NCI-H345 (cell line): ENCODE measurements at places on chromosomes 1 and 21.

DNA sequence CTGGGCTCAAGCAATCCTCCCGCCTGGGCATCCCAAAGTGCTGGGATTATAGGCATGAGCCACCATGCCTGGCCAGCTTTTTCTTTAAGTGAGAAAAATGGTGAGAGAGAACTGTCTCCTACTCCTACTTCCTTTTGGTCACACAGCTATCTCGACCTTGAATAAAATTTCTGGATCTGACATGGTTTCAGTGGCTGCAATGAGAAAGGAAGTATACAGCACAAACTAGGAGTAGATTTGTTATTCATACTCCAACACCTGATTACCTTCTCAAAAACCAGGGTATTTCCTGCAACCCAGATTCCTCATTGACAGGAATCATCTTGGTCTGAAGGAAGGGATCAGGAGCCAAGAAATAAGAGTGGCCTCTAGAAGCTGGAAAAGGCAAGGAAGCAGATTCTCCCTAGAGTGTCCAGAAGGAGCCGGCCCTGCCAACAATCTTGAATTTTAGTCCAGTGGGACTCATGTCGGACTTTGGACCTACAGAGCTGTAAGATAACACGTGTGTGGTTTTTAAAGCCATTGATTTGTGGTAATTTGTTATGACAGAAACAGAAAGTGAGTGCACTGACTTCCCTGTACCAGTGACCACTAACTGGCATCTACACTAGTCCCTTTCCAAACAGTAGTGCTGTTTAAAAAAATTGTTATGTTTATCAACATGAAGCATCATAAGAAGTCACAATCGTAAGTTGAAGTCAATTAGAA, 516.6 kb downstream of the SMYD3 start:
- no peak for DNase-seq

- DNase-seq = no peak
Measured at GRCh38 chr21:34113842-34114241, 40.5 kb downstream of the MRPS6 start.

- DNase-seq = no peak
Measured at GRCh38 chr1:157438146-157438545, 114.2 kb downstream of the FCRL5 start.

DNA sequence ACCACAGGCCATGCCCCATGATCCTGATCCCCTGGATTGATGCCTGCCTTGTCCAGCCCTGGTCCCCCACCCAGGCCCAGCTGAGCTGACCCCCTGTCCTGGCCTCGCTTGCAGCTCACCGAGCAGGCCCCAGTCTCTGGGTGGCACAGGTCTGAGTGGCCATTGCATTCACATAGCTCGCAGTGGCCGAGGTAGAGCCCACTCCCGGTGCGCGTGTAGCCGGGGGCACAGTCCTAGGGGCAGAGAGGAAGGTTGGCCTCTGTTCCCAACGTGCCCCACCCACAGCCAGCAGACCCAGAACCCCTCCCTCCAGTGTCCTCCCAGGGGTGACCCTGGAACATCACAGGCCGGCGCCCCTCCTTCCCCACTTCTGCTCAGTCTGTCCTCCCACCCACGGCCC, 51.9 kb downstream of the LDLRAD2 start:
- DNase-seq = no peak

- no peak for DNase-seq
Measured at GRCh38 chr1:112033439-112034120, 44.1 kb upstream of the KCND3 start.

DNA sequence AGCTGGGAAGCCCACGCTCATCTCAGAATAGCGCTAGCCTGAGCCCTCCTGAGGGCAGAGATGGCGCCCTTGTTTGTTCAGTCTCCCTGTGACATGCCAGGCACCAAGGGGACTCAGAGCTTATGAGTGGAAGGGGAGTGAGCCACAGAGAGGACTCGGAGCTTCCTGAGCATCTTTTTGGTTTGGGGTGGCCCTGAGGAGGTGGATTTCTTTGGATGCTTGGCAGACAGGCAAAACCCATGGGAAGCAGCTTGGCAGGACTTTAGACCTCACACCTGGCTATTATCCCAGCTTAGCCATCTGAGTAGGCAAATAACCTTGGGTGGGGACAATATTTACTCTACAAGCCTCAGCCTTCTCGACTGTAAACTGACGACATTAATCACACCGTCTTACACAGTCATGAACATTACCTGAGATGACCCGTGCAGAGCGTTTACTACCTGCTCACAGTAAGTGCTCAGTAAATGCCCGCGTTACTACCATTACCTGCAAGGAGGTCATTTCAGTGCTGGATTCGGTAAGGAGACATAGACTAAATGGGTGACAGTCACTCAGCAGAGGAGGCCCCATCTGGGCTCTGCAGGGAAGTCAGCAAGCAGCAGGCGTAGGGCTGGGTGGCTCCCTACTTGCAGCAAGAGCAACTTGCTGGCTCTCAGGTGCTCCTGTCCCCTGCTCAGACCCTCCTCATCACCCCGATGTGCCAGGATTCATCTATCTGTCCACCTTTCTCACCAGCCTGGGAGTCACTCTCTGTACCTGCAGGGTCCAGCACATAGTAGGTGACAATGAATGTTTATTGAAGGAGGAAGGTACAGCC, 54.9 kb downstream of the KLHDC7A start:
- DNase-seq = peak; percentile 12
